ENCODE measurements at places on chromosomes 3 and 15.

DNA sequence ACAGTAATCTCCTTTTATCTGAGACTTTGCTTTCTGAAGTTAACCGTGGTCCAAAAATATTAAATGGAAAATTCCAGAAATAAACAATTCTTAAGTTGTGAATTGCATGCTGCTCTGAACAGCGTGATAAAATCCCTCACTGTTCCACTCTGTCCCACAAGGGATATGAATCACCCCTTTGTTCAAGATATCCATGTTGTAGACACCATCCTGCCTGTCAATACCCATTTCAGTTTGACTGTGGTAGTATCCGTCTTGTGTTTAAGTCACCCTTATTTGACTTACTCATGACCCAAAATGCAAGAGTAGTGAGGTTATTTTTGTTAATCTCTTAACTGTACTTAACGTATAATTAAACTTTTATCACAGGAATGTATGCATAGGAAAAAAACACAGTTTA is 435.0 kb downstream of the SHQ1 start:
- ATAC-seq = no peak

GRCh38 chr3:56025326-56025725 is 442.9 kb downstream of the ERC2 start:
- peak; percentile 74 for ATAC-seq

- peak; percentile 39 for ATAC-seq
These were observed 98.6 kb downstream of the FBLN2 start for GRCh38 chr3:13647298-13648059.

GRCh38 chr15:60660290-60661051 is 181.5 kb upstream of the ICE2 start:
- no peak for ATAC-seq

DNA sequence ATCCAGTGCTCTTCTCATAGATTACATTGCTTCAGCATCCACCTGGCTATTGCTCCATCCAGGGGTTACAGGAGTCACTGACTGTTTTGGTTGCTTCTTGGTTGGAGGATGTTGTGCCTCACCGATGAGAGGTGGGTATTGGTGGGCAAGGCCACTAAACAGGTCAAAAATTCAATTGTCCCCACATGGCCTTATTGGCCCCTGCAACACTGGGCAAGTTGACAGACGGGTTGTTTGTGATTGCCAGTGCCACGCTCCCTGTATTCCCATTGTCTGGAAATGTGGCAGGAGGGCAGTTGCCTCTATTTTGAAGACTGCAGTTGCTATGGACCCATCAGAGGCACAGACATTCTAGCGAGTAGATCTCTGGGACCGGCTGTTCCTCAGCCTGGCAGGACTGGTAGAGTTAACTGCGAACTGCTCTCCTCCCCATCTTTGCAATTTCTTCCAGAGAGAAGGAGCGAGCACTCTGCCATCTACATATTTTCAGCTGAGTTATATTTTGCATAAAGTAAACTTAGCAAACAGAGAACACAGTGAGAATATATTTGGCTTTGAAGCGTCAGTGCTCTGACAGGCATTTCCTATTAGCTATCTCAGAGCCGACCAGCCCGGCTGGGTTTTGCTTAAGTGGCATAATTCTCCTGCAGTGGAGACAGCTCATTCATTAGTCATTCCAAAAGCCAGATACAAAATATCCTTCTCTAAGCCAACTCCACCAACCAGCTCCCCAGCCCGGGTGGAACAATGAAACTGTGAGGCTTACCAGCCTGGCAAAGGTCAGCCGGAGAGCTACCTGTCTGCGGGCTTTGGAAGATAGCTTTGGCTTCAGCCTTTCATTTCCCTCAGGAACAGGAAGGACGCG is 26.0 kb upstream of the MAGEF1 start:
- peak; percentile 89 for ATAC-seq

- ATAC-seq = no peak
These were observed 71.1 kb downstream of the DNAJB8 start for GRCh38 chr3:128395500-128396162.

Data from motor neuron (in vitro differentiated cells).